ENCODE measurements at places on chromosomes 1 and 21.

DNA sequence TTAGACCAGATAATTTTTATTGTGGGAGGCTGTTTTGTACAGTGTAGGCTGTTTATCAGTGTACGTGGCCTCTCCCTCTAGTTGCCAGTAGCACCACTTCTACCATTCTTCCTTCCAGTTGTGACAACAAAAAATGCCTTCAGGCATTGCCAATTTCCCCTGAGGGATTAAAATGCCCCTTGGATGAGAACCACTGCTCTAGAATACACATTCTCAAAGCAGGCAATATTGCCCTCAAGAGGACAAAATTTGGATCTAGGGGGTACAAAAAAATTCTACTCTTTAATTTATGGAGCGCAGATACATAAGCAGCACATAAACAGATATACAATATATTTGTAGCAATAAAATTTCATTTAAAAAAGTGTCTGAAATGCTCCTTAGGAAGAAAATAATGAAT is 674.6 kb downstream of the PTPRC start:
- DNase-seq, result no peak

- DNase-seq, result no peak
Observed at GRCh38 chr1:225545649-225546048, 107.3 kb downstream of the ENAH start.

GRCh38 chr1:201375169-201375568 is 2.3 kb downstream of the TNNT2 start:
- DNase-seq, result no peak

GRCh38 chr1:201894343-201895119 is 5.8 kb downstream of the SHISA4 start:
- DNase-seq, result no peak

DNA sequence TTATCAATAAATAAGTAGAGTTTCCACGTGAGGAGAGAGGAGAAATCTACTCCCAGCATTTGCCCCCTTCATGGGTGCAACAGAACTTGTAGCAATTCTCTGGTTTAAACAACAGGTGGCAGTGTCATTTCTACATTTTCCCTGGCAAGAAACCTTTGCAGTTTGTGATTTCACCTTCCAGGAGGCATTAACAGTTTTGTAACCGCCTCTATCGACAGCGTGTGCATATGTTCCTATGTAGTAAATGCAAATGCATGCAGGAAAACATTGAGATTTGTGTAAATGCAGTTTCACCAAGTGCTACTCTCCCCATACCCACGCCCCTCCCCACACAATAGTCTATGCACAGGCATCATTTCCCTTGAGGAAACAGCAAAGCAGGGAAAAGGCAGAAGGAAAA is 494.7 kb downstream of the SMYD3 start:
- DNase-seq, result peak; percentile 8

DNA sequence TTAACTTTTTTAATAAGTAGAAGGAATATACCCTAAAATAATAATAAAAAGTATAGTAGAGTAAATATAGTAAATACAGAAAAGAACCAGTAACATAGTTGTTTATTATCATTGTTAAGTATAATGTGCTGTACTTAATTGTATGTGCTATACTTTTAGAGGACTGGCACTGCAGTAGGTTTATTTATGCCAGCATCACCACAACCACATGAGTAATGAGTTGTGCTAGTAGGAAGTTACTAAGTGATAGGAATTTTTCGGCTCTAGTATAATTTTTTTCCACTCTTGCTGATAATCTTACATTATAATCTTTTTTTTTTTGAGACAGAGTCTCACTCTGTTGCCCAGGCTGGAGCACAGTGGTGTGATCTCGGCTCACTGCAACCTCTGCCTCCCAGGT is 71.6 kb downstream of the IVNS1ABP start:
- DNase-seq, result peak; percentile 1

DNA sequence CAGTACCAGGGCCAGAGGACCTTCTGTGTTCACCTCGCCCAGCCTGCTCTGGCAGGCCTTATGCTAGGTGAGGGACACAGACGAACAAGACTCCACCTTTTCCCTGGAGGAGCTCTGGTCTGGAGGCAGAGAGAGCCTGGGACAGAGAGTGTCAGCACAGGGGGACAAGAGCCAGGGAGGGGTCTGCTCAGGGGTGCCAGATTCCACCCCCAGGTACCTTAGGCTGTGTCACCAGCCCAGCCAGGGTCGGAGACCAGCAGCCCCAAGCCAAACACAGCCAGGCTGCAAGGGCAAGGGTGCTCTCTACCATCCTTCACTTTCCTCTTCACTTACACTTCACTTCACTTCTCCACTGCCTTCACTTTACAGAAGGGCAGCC is 4.3 kb upstream of the LRP8 start:
- no peak for DNase-seq

DNA sequence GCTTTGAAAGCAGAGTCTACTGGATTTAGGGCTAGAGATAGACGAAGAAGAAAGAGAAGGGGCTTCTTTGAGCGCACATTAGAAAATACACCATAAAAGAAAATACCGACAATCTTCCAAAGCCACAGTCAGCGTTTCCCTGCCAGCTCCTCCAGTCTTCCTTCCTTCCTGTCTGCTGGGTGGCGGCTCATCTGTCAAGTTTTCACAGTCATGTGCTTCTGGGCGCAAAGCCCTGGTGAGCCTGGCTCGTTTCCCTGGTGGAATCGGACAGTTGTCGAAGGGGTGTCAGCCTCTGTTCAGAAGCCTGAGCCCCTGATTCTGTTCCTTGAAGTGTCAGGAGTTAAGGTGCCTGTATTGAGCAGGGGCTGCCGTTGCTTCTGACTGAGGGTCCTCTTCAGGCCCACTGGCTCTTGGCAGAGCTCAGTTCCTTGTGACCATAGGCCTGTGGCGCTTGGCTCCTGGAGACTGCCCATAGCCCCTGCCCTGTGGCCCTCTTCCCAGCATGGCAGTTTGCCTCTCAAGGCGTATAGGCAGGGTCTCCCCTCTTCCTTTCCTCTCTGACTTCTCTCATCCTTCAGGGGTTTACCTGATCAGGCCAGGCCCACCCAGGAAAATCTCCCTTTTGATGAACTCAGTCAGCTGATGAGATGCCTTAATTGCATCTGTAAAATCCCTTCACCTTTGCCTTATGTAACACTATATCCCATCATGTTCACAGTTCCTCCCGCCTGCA is 58.6 kb downstream of the ADARB1 start:
- DNase-seq, result no peak

GRCh38 chr1:173410794-173411236 is 66.3 kb upstream of the PRDX6 start:
- no peak for DNase-seq

GRCh38 chr1:2468041-2468472 is 8.0 kb upstream of the PLCH2 start:
- no peak for DNase-seq

DNA sequence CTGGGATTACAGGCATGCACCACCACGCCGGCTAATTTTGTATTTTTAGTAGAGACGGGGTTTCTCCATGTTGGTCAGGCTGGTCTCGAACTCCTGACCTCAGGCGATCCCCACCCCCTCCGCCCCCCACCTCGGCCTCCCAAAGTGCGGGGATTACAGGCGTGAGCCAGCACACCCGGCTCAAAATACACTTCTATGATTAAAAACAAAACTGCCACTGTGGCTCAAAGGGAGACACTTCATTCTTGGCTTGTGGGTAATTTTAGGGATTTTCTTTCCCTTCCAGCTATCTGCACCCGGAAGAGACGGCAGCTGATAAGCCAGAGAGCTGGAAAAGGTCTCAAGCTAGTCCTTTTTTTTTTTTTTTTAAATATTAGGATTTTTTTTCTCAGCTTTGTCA is 24.5 kb downstream of the TMPRSS2 start:
- no peak for DNase-seq

DNA sequence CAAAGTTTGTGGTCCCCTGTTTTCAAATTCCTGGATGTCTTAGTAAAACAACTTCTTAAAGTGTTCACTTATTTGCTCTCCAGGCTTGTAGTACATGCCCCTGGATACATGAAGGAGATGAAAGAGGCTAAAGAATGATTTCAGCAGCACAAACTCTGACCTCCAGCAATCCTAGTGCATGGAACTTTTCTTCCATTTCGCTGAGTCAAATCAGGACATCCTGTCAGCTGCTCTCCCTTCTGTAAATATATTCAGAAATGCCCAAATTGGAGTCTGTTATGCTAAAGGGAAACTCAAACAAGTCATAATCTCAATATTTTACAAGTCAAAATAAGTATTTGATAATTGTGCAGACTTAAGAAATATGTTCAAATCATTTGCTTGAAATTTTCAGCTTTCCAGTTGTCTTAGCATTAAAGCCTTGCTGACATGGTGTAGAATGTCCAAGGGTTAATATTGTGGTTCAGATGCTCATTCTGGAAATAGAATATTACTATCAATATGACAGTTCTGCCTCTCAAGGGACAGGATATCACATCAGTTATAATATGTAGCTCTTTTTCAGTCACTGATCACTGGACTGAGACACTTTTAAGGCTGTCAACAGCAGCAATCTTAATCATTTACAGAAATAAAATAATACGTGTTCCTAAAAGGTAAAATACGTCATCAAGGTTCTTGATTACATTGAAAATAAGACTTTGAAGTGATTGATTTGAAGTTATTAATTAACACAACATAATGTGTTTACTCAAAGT is 1157.3 kb downstream of the PLA2G4A start:
- no peak for DNase-seq

DNA sequence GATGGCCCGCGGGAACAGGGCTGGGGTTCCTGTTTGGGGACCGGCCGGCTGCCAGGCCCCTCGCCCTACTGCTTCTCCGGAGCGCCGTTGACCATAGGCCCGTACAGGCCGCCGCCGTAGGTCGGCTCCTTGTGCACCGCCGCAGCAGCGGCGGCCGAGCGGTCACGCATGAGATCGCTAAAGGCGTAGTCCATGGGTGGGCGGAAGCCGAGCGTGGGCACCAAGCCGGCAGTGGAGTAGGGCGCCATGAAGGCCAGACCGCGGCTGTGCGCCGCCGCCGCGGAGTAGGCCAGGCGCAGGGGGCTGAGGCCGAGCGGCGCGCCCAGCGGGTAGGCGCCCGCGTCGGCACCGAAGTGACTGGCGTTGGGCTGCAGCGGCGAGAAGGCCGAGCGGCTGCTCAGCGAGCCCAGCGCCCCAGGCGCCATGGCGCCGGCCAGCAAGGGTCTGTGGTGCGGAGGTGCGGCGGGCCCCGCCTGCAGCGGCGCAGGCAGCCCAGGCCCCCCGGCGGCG is 4.6 kb downstream of the DMRTA2 start:
- no peak for DNase-seq

DNA sequence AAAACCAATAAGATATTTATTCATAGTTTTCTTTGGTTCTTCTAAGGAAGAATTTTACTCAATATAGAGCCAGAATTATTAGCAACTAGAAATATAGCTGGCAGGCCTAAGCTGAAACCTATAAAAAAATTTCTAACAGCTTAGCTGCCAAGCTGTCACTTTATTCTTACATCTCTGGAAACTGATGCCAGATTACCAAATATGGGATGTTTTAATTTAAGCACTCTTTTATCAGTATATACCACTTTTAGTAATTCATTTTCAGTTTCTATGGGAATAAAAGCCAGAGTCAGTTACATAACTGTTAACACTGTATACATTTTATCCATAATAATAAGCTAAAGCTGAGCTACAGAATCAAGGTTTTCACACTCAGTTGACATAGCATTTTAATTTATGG is 68.7 kb upstream of the MPC2 start:
- no peak for DNase-seq

DNA sequence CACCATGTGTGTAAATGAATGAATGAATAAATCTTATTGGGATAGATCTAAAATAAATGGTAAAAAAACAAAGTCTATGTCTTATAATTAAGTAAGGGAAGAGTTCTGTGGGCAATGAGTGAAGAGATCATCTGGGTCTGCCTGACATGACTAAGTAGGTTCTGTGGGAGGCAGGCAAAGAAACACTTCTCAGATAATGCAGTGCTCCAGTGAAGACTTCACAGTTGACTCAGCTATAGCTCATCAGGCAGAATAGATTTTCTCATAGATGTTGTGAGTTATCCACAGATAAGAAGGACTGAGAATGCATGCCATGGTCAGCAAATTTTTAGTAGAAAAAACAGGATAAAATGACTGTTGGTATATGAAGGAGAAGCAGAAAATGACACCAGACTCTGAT is 12.4 kb downstream of the KRTAP22-2 start:
- DNase-seq, result no peak

- DNase-seq, result no peak
Observed at GRCh38 chr1:59180735-59181134, 116.2 kb upstream of the FGGY start.

DNA sequence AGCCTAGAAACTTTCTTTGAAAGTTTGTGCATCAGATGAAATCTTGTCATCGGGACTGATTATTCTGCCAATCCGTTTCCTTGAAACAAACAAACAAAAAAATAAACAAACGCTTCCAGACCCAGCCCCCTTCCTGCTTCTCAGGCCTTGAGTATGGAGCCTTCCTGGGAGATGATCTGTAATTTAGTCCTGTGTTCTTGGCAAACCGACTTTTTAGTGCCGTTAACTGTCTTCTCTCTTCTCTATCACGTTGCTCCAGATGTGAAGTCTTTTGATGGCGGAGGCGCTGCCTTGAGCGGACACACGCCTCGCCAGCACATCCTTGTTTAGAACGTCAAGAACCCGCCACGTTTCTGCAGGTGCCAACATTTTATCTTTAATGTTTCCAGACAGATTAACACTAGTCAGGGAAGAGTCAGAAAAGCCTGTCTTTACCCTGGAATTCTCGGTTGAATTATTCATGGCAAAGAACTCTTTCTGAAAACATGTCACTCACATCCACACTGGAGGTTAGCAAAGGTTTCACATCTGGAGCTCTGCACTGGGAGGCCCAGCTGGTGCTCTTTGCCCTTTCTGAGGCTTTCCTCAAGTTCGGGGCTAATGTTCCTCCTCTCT is 265.7 kb upstream of the C1orf174 start:
- DNase-seq, result no peak

- no peak for DNase-seq
Observed at GRCh38 chr21:16308269-16308668, 578.5 kb downstream of the USP25 start.

DNA sequence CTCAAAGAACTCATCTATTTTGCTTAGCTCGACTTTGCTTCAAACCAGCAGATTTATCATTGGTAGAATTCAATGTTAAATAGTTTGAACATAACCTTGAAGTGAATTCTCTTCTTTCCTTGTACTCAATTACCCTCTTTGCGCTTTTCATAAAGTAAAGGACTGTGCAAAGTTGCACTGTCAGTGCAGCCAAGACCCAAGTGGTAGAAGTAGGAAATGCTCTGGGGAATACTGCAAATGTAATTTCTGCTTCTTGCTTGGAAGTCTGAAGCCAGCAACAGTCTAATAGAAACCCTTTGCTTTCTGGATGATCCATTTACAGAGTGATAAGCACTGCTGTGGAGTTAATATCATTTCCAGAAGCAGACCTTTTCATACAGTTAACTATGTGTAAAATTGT is 936.7 kb upstream of the TMPRSS15 start:
- no peak for DNase-seq

- DNase-seq, result no peak
Observed at GRCh38 chr1:4778056-4778455, 123.6 kb downstream of the AJAP1 start.

DNA sequence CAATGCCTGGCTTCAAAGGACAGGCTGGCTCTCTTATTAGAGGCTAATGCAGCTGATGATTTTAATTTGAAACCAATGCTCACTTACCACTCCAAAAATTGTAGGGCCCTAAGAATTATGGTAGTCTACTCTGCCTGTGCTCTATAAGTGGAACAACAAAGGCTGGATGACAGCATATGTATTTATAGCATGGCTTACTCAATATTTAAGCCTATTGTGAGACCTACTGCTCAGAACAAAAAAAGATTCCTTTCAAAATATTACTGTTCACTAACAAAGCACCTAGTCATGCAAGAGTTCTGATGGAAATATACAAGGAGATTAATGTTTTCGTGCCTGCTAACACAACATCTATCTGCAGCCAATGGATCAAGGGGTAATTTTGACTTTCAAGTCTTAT is 73.8 kb upstream of the DUSP10 start:
- no peak for DNase-seq

- DNase-seq, result no peak
Observed at GRCh38 chr1:11600836-11601235, 53.4 kb downstream of the FBXO2 start.
